ENCODE measurements at places on chromosomes 5 and 9.
A peak's percentile ranks its signal among the peaks of the same experiment; 100 is the strongest.

DNA sequence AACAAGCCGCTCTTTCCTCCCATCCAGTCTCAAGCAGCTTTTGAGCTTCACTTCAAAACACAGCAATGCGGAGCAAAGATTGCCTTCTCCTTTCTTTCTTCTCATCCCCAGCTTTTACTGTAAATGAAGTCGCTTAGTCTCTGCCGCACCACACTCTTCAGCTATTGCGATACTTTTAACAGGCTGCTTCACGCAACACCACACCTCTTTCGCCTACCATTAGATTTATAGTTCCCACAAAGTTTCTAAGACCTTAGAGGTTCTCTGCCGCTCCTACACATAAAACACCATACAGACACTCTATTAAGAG, 711 bp downstream of the PGGT1B start:
- no peak for DNase-seq

DNA sequence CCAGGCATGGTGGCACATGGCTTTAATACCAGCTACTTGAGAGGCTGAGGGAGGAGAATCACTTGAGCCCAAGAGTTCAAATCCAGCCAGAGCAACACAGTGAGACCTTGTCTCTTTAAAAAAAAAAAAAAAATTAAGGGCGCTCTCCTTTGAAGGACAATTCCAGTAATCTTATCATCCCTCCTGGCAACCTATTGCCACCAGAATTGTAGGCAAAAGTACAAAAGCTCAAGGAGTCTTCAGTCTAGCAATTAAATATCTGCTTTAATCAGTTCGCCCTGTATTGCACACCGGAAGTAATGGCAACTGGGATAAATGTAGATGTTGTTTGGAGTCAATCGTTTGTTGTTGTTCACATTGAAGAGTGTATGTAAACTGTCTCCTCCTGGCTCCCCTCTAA, 7.7 kb downstream of the SNX18 start:
- no peak for DNase-seq

DNA sequence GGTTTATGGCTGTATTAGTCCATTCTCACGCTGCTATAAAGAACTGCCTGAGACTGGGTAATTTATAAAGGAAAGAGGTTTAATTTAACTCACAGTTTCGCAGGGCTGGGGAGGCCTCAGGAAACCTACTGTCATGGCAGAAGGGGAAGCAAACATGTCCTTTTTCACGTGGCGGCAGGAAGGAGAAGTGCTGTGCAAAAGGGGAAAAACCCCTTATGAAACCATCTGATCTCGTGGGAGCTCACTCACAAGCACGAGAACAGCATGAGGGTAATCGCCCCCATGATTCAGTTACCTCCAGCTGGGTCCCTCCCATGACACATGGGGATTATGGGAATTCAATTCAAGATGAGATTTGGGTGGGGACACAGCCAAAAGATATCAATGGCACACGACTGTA, 13.9 kb downstream of the LRRC70 start:
- DNase-seq, result no peak

DNA sequence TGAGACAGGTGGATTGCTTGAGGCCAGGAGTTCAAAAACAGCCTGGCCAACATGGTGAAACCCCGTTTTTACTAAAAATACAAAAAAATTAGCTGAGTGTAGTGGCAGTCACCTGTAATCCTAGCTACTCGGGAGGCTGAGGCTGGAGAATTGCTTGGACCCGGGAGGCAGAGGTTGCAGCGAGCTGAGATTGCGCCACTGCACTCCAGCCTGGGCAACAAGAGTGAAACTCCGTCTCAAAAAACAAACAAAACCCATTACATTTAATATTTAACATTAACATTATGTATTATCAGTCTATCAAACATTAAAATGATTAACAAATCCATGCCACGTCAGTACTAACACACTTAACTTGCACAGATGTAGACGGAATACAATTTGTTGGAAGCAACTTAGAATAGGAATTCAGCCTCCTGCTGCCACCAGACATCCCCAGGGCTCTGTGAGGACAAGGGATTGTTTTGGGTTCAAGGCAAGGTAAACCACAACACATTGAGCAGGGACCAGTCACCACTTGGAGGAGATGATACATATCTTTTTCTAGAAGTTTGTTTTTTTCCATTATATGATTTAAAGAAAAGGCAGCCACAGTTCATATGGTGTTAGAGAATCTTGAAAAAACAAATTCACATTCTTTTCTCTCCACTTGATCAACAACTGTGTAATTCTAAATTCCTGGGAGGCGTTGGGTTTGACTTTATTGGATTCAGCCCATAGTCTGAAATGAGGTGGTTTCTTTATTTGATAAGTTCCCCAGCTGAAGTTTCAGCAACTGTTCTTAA, 104.1 kb upstream of the BASP1 start:
- no peak for DNase-seq

DNA sequence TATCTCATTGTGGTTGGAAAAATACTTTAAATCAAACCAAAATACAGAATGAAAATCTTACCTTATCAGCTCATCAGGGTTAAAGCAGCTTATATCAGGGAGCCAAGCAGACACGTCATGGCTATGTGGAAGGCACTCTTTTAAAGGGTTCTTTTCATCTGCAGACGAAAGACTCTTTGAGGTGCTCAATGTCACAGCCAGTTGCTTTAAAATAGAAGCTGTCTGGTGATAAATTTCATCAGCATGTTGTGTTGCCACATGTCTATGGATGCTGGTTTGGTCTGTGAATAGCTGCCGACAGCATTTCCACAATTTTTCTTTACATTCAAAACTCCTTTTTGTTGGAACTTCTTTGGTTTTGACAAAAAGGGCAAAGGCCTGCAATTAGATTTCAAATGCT, 7.5 kb downstream of the TSTD2 start:
- no peak for DNase-seq

GRCh38 chr5:54908774-54909525, 76.4 kb downstream of the ESM1 start:
- DNase-seq, result no peak

GRCh38 chr5:2997179-2997578, 245.7 kb upstream of the IRX2 start:
- DNase-seq, result no peak

DNA sequence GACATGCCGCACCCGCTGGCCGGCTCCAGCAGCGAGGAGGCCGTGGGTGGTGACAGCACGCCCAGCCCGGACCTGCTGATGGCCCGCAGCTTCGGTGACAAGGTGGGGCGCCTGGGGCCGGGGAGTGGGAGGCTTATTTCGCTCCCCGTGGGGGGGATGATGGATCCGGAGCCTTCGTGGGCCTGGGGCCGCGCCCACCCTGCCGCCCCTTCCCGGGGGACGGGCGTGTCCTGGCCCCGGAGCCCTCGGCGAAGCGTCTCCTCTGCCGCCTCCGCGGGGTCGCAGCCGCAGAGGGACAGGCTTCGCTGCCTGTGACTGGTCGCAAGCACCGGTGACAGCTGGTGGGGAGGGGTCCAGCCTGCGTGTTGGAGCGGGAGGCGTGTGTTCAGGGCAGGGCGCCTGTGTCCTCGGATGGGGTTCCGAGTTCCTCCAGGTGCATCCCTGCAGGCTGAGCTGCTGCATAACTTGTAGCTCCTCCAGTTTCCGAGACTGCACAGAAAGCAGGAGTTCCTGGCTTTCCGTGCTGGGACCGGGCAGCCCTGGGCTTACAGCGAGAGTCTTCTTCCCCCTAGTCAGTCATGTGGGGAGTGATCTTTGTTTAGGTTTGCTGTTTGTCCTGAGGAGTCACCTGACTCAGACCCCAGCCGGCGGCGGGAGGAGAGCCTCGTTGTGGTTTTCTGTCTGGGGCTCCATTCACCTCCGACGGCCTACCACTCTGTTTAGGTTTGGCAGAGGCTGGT, 666 bp downstream of the SNX30 start:
- DNase-seq, result peak; percentile 12

- no peak for DNase-seq
Measured at GRCh38 chr9:9791611-9792010, 821.2 kb downstream of the PTPRD start.

- no peak for DNase-seq
Measured at GRCh38 chr5:176157656-176158055, 80.6 kb upstream of the SIMC1 start.

DNA sequence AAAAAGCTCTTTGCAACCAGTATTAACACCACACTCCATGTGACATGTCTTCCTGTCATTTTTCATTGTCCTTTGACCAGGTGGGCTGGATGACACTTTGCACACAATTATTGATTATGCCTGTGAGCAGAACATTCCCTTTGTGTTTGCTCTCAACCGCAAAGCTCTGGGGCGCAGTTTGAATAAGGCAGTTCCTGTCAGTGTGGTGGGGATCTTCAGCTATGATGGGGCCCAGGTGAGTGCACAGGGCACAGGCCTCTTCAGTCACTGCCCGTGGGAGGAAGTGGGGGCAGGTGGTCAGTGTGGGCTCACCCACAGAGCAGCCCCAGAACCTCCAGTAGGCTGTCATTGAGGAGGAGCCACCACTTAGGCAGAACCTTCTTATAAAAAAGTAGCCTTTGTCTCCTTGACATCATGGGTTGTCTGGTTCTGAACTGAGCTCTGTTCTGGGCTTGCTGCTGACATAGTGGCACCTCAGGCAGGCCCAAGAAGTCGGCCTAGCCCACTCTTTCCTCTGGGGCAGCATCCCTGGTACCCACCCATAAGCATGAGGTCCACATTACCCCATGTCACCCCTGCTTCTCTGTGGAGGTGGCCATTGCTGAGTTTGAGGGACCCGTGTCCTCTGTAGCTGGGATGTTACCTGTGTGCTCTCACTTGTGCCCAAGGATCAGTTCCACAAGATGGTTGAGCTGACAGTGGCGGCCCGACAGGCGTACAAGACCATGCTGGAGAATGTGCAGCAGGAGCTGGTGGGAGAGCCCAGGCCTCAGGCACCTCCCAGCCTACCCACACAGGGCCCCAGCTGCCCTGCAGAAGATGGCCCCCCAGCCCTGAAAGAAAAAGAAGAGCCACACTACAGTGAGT, 39.3 kb downstream of the SECISBP2 start:
- no peak for DNase-seq

DNA sequence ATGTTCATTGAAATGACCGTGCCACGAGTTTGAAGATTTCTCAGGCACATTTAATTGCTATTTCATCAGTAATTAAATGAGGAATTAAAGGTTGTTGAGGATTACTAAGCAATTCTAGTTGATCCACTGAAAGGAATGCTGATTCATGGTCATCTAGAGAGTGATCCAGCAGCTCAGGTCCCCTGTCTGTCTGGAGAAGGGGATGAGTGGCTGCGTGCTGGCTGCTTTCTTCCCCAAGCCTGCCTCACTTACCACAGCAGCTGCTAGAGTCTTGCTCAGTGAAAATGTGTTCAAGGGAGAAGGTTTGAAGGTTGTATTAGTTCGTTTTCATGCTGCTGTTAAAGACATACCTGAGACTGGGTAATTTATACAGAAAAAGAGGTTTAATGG, 7.8 kb upstream of the TGFBI start:
- DNase-seq, result no peak

DNA sequence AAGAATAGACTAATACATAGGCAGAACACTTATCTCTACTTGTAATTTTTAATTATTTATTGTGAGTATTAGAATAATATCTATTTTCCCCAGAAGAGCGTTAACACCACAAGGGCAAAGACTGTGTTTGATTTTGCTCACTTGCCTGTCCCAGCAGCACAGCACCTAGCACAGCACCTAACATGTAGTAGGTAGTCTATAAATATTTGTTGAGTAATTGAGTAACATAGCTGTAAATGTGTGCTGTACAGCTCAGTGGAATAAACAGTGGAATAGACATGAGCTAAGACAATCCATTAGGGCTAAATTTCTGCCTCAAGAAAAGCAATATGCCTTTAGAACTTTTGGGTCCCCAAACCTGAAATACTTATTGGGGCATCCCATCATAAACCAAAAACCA, 49.3 kb upstream of the VCAN start:
- DNase-seq, result no peak

- no peak for DNase-seq
Measured at GRCh38 chr9:138074516-138074915, 196.9 kb downstream of the CACNA1B start.

GRCh38 chr5:52893863-52894262, 95.3 kb upstream of the ITGA2 start:
- no peak for DNase-seq

GRCh38 chr9:107862323-107862722, 372.8 kb upstream of the KLF4 start:
- no peak for DNase-seq

DNA sequence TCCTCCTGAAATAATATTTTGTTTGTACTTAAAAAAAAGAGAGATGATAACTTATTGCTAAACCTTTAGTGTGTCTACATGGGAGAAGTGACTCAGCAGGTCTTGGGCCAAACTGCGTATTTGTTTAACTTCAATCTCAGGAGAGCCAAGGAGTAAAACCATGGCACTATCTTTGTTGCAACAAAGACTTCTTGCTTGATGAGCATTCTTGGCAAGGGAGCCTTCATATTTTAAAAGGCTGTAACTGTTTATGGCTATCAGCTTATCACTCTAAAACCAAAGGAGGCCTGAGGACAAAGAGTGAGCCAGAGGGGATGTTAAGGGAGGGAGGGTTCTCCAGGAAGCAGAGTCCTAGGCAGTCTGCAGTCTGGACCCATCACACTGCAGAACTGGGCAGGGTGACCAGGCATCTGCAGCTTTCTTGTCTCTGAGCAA, 216.2 kb upstream of the S1PR3 start:
- no peak for DNase-seq

GRCh38 chr5:100424787-100425186, 110.4 kb upstream of the FAM174A start:
- DNase-seq, result no peak

DNA sequence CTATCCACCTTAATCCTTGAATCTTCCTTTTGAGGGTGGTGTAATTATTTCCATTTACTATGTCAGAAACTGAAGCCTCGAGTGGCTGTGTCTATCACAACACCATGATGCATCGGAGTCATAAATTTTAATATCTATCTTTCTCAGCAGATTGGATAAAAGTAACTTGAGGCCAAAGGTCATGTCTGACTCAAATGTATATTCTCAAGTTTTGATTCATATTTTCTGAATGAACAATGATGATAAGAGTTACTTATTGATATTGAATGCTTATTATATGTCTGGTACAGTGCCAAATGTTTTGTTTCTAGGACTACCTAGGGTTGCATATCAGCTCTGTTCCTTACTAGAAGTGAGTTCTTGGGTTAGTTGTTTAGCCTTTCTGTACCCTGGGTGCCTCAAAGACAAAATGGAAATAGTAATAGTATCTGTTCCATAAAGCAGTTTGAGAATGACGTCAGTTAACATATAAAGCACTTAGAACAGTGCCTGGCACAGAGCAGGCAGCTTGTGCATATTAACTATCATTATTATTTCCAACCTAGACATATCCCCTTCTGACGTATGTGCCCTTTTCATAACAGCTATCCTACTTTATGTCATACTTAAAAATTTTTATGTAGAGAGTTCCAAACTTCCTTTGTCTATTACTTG, 42.6 kb downstream of the PRDM6 start:
- DNase-seq, result no peak

- no peak for DNase-seq
Measured at GRCh38 chr9:77770340-77770739, 122.2 kb upstream of the GNA14 start.

DNA sequence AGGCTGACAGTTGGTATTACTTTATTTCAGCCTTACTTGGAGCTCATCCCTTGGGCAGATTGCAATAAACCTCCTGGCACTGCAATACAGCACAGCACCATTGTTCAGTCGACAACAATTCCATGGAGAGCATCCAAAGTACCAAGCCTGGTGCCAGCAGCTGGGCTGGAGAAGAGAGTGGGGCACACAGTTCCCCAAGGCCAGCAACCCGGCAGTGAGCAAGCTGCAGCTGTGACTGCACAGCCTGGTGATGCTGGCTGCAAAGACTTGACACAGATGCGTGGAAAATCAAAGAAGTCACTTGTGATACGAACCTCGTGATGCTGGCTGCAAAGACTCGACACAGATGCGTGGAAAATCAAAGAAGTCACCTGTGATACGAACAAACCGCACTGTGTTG, 125.4 kb downstream of the ATPSCKMT start:
- no peak for DNase-seq

- DNase-seq, result no peak
Measured at GRCh38 chr9:93479726-93480125, 26.3 kb upstream of the FAM120AOS start.
